Hair follicular keratinocyte (primary cell): ENCODE measurements at places on chromosomes 2 and 18. TPM values are rescaled to one million over a fixed set of nuclear protein-coding genes. Genes with fewer than 3 reads are reported as not detected.

The PREPL gene
- total RNA-seq = 14.1 and 21.6 TPM in 2 replicates

The RAX gene
- not detected in 2 replicates for total RNA-seq

The CFC1 gene
- not detected in 2 replicates for total RNA-seq

The TSPYL6 gene
- total RNA-seq = not detected in 2 replicates

The LYPD6B gene
- total RNA-seq = 1.9 and 4.9 TPM in 2 replicates

The NCL gene
- 90.9 and 194 TPM in 2 replicates for total RNA-seq

The KANSL3 gene
- 17.2 and 20.1 TPM in 2 replicates for total RNA-seq

The ZC3H15 gene
- 66.2 and 74.8 TPM in 2 replicates for total RNA-seq

The GAREM1 gene
- 3.4 and 5.2 TPM in 2 replicates for total RNA-seq

The ABCG8 gene
- not detected in 2 replicates for total RNA-seq

The TRABD2A gene
- 0.87 and 5.7 TPM in 2 replicates for total RNA-seq

The IL36RN gene
- 0.15 and 1.0 TPM in 2 replicates for total RNA-seq

The COX7A2L gene
- total RNA-seq = 174 and 250 TPM in 2 replicates

The GCG gene
- not detected in 2 replicates for total RNA-seq

The GLI2 gene
- total RNA-seq = 0.39 TPM in 1 of 2 replicates, not detected in the other

The KIAA2012 gene
- not detected in 2 replicates for total RNA-seq

The ODC1 gene
- 513 and 612 TPM in 2 replicates for total RNA-seq

The GRB14 gene
- total RNA-seq = 8.9 and 15.4 TPM in 2 replicates

The PLCD4 gene
- 14.6 and 16.5 TPM in 2 replicates for total RNA-seq

The GCKR gene
- total RNA-seq = not detected in 2 replicates

The SP140L gene
- 0.94 and 3.8 TPM in 2 replicates for total RNA-seq

The FIGN gene
- total RNA-seq = 0.70 and 0.76 TPM in 2 replicates

The SATB2 gene
- total RNA-seq = 0.30 and 0.78 TPM in 2 replicates

The PNPT1 gene
- total RNA-seq = 15.9 and 22.3 TPM in 2 replicates

The MAPK4 gene
- total RNA-seq = not detected in 2 replicates

The SLC38A11 gene
- total RNA-seq = not detected in 2 replicates

The ZBTB7C gene
- total RNA-seq = 0.04 and 0.23 TPM in 2 replicates

The CCDC138 gene
- 2.3 and 10.7 TPM in 2 replicates for total RNA-seq

The TMEM169 gene
- under 0.01 and 0.08 TPM in 2 replicates for total RNA-seq

The THADA gene
- total RNA-seq = 11.8 and 13.4 TPM in 2 replicates

The PID1 gene
- 7.8 and 9.6 TPM in 2 replicates for total RNA-seq

The GPR35 gene
- total RNA-seq = not detected in 2 replicates

The GIGYF2 gene
- total RNA-seq = 22.8 and 26.4 TPM in 2 replicates

The MYCN gene
- not detected in 2 replicates for total RNA-seq

The SALL3 gene
- not detected in 2 replicates for total RNA-seq

The FAM124B gene
- not detected in 2 replicates for total RNA-seq

The C2orf78 gene
- not detected in 2 replicates for total RNA-seq

The CXCR1 gene
- 0.11 TPM in 1 of 2 replicates, not detected in the other for total RNA-seq

The CCT4 gene
- 191 and 253 TPM in 2 replicates for total RNA-seq

The C2orf42 gene
- 7.4 and 13.7 TPM in 2 replicates for total RNA-seq

The NEU4 gene
- not detected in 2 replicates for total RNA-seq

The STON1 gene
- total RNA-seq = 0.65 and 1.2 TPM in 2 replicates

The ALLC gene
- not detected in 2 replicates for total RNA-seq

The ACTG2 gene
- 0.15 TPM in 1 of 2 replicates, not detected in the other for total RNA-seq

The TMEM163 gene
- total RNA-seq = not detected in 2 replicates
